ENCODE measurements at places on chromosomes 16 and 17.

DNA sequence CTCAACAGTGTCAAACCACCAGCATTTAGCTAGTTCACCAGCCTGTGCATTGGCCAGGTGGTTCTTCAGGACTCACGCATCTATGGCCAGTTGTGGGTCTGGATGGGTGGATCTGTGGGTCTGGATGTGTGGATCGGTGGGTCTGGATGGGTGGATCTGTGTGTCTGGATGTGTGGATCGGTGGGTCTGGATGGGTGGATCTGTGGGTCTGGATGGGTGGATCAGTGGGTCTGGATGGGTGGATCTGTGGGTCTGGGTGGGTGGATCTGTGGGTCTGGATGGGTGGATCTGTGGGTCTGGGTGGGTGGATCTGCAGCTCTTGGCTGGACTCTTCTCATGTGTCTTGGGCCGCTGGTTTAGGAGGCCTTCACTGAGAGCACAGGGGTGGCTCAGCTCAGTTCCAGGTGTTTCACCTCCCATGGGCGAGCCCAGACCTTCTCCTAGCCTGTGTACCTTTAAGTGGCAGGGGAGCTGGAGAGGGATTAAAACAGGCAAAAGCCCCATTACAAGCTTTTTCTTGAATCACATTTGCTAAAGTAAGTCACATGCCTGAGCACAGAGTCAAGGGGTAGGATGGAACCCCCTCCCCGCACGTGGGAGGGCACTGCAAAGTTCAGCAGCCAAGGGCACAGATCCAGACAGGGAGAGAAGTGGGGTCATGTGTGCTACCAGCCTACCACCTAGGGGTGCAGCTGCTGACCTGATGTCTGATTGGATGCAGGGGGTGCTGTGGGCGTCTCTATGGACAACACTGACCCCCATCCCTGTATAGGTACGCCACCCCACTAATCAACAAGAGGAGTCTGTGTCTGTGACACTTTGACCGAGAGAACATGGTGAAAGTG, 3.4 kb upstream of the NUBP1 start:
- DNase-seq, result no peak

GRCh38 chr16:71188956-71189712, 41.4 kb downstream of the HYDIN start:
- DNase-seq, result no peak

- peak; percentile 23 for DNase-seq
Measured at GRCh38 chr17:32259586-32259985, 6.0 kb upstream of the RHBDL3 start.

GRCh38 chr16:57551057-57551456, 8.6 kb downstream of the ADGRG5 start:
- DNase-seq, result no peak

GRCh38 chr16:11562941-11563340, 23.8 kb downstream of the LITAF start:
- no peak for DNase-seq

GRCh38 chr17:3773511-3773910, 27.5 kb downstream of the ITGAE start:
- peak; percentile 6 for DNase-seq

DNA sequence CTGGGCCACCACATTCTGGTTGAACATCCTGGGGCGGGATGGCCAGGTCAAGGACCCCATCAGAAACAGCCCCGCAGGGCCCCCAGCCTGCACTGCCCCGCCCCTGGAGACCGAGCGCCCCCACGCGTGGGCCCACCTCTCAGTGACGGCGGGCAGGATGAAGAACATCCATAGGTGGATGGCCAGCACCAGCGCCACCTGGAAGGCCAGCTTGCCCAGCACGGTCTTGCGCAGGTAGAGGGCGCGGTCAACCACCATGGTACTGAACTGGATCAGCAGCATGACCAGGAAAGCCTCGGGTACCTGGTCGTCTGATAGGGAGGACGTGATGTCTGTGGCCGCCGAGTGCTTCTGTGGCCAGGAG, 13.6 kb downstream of the CTU2 start:
- DNase-seq, result no peak

GRCh38 chr17:76793775-76794174, 55.9 kb downstream of the MFSD11 start:
- no peak for DNase-seq

DNA sequence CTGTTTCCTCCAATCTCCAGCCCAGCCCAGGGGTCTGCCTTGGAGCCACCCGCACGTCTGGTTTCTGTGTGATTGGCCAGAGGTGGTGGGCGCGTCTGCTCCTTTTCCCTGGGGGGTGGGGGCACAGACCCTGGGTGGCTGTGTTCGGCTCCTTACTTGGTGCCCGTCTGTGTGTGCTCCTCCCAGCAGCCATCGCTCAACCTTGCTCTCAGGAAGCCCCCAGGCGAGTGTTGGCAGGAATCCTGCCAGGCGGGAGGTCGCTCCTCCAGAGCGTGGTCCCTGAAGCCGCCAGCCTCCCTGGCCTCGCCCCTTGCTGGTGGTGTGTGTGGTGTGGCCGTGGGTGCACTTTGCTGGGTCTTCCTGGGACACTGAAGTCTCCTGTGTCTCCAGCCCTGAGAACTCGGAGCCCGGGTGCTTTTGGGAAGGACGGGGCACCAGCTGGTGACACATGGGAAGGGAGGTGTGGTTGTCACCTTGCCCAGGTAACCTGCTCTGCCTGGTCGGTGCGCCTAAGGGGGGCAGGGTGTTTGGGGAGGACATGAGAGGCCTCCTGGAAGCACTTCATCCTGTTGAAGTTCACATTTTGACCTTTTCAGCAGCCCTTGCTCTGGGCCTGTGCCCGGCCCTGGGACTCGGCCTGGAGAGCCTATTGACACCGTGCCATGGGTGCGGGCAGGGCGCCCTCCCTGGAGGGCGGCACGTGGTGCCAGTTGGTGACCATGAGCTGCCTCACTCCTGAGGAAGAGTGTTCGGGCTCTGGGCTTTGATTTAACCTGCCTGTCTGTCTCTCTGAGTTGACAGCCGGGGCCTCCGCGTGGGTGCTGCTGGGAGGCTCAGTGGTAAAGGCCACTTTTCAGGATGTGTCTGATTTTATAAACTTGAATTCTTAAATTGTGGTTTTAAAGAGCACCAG, 49.0 kb upstream of the ZNF750 start:
- no peak for DNase-seq

DNA sequence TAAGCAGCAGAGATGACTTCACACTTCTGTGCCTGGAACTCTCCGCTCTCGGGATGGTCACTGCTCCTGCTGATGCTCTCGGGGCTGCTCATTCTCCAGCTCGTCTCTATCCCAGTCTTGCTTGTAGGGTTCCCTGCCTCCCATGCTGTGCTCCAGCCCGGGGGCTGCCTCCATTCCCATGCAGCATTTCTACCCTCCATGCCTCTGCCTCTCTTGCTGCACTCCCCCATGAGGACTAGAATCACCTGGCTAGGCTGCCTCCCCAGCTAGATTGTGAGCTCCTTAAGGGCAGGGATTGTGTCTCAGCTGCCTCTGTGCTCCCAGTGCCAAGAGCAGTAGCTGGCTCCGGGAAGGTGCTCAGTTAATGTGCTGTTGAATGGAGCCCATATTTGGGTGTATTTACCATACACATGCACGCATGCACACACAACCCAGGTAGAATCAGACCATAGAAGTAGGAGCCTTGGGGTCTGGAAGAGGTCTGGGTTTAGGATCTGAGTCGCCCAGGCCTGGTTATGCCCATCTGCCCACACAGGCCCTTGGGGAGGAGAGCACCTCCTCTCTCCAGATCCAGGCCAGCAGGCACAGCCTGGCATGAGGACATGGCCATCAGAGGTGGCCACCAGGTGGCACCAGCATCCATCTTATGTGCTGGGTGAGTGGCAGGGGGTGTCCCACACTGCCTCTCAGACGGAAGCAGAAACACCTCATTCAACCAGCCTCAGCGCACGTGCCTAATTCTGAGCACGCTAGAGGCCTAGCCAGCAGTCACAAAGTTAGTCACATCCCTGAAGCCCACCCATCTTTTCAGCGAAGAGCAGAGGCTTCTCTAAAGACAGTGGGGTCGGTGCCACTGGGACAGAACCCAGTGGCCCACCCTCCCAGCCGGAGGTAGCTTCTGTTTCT, 9.3 kb downstream of the GIT1 start:
- DNase-seq, result no peak

GRCh38 chr17:64244165-64244564, 18.9 kb downstream of the TEX2 start:
- no peak for DNase-seq

DNA sequence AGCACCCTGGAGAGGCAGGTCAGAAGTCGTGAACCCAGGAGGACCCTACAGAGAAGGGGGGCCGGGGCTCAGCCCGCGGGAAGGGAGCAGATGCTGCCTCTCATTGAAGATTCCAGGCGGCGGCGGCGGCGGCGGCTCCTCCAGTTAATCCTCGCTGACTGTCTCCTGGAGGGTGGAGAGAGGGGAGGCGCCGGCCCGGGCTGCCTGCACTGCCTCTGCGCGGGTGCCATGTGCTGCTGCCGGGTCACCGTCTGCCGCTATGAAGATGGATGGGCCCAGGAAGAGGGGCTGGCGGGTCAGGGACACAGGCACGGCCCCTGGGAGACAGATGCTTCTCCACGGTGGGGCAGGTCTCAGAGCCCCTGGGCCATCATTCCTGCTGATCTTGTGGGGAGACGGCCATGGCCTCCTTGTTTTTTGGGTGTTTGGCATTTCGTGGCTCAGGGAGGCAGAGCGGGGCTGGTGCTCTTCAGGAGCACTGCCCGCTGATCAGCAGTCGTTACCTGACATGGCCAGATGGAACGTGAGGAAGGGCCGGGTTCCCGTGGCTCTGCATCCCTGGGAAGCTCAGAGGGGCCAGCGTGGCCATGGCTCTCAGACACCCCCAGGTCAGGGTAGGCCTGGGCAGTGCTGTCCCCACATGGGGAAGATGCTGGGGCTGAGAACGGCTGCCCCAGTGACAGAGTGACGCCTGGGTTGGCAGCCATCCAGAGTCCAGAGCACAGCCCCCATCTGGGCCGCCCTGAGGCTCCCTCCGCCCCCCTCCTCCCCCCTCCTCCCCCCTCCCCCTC, 36.1 kb downstream of the GINS2 start:
- no peak for DNase-seq

DNA sequence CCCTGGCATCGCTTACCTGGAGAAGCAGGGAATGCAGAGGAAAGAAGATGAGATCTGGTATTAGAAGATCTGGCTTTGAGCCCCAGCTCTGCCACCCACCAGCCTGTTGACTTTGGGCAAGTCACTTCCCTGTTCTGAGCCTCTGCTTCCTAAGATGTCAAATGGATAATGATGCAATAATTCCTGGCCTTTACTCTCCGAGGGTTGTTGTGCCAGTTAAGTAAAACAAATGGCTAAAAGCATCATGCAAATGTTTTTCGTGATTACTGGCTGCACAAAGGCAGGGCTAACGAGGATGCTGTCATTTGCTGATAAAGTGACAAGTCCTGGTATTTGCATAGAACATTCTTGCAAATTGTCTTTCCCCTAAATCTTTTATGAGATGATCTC, 1.3 kb upstream of the ZNF821 start:
- DNase-seq, result no peak

DNA sequence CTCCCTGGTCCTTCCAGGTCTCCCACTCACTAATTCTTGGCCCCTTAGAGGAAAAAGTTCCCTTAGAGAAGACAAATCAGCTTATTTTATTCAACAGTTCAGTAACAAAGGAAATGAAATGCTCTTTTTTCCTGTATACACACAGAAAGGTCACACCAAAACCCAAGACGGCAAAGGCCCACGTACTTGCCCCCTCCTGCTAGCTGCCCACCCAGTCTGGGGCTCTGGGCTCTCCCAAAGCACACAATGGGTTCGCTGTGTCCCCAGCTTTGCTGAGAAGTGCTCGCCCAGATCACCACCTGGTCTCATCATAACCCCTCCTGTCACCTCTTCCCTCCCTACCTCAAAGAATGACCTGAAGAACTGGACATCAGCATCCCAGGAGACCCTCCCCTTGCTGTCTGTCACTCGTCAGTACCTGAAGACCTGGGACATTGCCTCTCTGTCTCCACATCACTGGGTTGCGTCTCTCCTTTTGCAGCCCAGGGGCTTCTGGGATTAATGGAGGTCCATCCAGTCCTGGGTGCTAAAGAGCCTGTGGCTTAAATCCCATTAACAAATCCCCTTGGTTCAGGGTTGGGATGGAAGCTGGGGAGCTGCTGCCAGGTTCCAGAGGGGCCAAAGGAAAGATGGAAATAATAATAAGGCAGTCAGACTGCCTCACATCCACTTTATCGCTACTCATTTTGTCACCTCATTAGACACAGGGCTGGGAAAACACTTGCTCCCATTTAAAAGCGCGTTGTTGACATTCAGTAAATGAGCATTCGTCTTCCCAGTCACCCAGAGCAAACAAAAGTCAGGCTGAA, 3.3 kb downstream of the SLC6A4 start:
- no peak for DNase-seq

DNA sequence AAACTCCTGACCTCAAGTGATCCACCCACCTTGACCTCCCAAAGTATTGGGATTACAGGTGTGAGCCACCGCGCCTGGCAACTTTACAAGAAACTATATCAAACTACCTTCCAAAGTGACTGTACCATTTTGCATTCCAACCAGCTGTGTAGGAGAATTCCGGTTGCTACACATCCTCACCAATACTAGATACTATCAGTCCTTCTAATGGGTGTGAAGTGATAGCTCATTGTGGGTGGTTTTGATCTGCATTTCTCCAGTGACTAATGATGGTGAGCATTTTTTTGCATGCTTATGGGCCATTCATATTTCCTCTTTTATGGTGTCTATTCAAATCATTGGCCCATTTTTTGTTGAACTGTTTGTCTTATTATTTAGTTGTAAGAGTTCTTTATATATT, 37.7 kb downstream of the SCNN1B start:
- no peak for DNase-seq

DNA sequence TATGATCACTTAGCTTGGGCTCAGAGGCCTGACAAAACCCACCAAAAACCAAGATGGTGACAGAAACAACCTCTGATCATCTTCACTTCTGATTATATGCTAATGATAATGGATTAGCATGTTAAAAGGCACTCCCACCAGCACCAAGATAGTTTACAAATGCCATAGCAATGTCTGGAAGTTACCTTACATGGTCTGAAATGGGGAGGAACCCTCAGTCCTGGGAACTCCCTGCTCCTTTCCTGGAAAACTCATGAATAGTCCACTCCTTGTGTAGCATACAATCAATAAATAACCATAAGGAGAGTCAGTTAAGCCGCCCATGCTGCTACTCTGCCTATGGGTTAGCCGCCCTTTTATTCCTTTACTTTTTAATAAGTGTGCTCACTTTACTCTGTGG, 120.0 kb upstream of the HS3ST4 start:
- no peak for DNase-seq

Measured in astrocyte of the cerebellum (primary cell).